Left lobe of liver (tissue), 2 donors: ENCODE measurements at places on chromosomes 16 and 17. TPM values are rescaled to one million over a fixed set of nuclear protein-coding genes. Genes with fewer than 3 reads are reported as not detected.

Gene HSPB9
- total RNA-seq: 1.1 TPM

Gene TPSD1
- not detected for total RNA-seq

Gene HBA2
- total RNA-seq: 67.1 TPM

Gene CD300LB
- total RNA-seq: 0.08 TPM

Gene SPAG9
- 36.5 TPM for total RNA-seq

Gene SDK2
- total RNA-seq: 0.15 TPM

Gene CDH11
- 2.4 TPM for total RNA-seq

Gene BPTF
- total RNA-seq: 29.7 TPM

Gene ADAD2
- total RNA-seq: not detected

Gene HSF4
- 60.5 TPM for total RNA-seq

Gene CASKIN2
- total RNA-seq: 26.4 TPM

Gene CCP110
- 2.7 TPM for total RNA-seq

Gene TMC6
- 14.6 TPM for total RNA-seq

Gene LRRC37A2
- 5.1 TPM for total RNA-seq

Gene QPRT
- 143 TPM for total RNA-seq

Gene ACLY
- total RNA-seq: 20.9 TPM

Gene SPDYE4
- total RNA-seq: not detected

Gene KCNAB3
- total RNA-seq: 1.3 TPM

Gene ABCC11
- total RNA-seq: 5.8 TPM

Gene ETV4
- 0.65 TPM for total RNA-seq

Gene TNFRSF13B
- not detected for total RNA-seq

Gene CRHR1
- total RNA-seq: not detected

Gene CMTM3
- total RNA-seq: 2.0 TPM

Gene KRTAP2-3
- not detected for total RNA-seq

Gene CCL14
- total RNA-seq: 16.9 TPM

Gene PLK1
- total RNA-seq: 1.0 TPM

Gene PPL
- total RNA-seq: 26.4 TPM

Gene TPSG1
- 0.15 TPM for total RNA-seq

Gene COPZ2
- total RNA-seq: 23.1 TPM
